ENCODE measurements at places on chromosomes 7 and 10.

- DNase-seq: no peak
These were observed 90.1 kb upstream of the CYP26C1 start for GRCh38 chr10:92970301-92971070.

GRCh38 chr10:78321000-78321399, 287.3 kb downstream of the RPS24 start:
- DNase-seq: no peak

DNA sequence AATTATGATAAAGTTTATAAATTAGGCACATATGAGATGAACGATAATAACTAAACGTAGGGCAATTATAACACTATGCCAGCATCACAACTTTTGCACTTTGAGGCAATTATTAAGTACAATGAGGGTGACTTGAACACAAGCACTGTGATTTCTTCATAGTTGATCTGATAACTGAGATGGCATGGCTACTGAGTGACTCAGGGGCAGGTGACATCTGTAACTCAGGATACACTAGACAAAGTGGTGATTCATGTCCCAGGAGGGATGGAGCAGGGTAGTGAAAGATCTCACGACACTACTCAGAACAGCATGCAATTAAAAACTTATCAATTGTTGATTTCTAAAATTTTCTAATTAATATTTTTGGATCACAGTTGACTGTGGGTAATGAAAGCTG, 98.3 kb upstream of the ARHGAP21 start:
- no peak for DNase-seq

DNA sequence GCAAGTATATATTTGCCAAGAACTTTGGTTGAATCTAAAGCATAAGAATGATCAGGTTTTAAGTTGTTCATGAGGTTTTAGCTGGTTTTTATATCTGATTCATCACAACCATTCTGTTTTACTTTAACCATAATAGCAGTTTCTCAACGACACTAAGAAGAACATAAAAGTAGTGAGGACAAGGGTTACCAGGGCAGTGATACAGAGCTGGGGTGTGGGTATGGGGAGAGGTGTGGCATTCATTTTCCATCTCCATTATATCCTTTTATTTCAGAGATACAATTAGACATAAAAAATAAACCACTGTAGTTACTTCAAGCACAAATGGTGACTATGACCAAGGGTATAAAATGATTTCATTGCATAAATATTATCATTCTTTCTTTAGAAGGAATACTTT, 149.8 kb upstream of the STEAP4 start:
- no peak for DNase-seq

- no peak for DNase-seq
These were observed 31.6 kb downstream of the ELMO1 start for GRCh38 chr7:37417107-37417474.

- no peak for DNase-seq
These were observed 964.9 kb downstream of the REEP3 start for GRCh38 chr10:64486149-64486548.

GRCh38 chr10:73017955-73018480, 63.4 kb upstream of the PLA2G12B start:
- DNase-seq: no peak

All from NCI-H2107 (cell line).